ENCODE measurements at places on chromosomes 5 and 9.

DNA sequence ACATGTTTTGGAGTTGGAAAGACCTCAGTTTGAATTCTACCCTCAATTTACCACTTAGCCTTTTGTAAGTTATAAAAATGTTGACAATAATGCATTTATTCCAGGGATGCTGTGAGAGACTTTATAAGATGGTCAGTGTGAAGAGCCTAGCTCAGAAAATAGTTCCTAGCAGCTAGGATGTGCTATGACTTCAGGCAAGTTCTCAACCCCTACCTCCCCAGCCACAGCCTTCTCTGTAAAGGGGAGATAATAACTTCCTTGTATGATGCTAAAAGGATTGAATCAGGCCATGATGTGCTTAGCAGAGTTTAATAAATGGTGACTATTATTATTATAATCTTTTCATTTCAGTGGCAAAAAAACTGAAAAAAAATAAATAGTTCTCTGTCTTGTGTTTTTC, 77.6 kb downstream of the ALDH1A1 start:
- no peak for DNase-seq

- no peak for DNase-seq
These were observed 32.2 kb upstream of the PSD2 start for GRCh38 chr5:139763280-139763929.

DNA sequence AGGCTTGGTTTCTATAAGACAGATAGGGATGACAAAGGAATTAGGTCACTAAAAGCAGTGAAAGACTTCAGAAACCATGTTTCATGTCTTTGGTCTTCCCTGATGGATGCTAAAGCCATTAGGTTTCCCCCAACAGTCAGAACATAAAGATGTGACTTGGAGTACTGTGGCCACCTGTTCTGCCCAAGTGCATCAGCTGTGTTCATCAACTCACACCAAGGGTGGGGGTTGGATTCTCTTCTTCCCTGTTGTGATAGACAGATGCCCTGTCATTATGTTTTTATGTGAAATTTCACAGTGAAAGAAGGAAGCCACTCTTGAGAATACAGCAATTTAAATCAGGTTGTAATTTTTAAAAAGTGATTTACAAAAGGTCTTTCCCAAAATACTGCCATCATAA, 196.8 kb downstream of the SH3GL2 start:
- DNase-seq = no peak

- no peak for DNase-seq
These were observed 132.7 kb upstream of the TNC start for GRCh38 chr9:115250621-115251032.

- DNase-seq = no peak
These were observed 66.4 kb downstream of the POU5F2 start for GRCh38 chr5:93674866-93675459.

- no peak for DNase-seq
These were observed 620.5 kb upstream of the KLF4 start for GRCh38 chr9:108109927-108110690.

DNA sequence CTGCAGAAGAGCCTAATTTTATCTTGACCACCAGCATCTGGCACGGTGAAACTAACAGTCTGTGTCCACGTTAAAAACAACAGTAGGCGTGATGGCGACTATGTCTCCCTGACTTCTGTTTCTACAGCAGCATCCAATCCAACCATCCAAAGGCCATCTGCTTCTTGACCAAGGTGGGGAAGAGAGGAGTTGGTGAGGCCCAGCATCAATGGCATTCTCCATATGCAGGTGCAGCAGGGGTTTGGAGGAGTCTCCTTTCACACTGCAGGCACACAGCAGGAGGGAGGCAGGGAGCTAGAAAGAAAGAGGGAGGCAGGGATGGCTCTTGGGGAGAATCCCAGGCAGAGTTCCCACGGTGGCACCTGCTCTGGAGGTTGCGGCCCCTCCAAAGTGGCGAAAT, 27.0 kb downstream of the MGAT1 start:
- DNase-seq = no peak
